ENCODE measurements at places on chromosomes 1 and 21.
A peak's percentile ranks its signal among the peaks of the same experiment; 100 is the strongest.

DNA sequence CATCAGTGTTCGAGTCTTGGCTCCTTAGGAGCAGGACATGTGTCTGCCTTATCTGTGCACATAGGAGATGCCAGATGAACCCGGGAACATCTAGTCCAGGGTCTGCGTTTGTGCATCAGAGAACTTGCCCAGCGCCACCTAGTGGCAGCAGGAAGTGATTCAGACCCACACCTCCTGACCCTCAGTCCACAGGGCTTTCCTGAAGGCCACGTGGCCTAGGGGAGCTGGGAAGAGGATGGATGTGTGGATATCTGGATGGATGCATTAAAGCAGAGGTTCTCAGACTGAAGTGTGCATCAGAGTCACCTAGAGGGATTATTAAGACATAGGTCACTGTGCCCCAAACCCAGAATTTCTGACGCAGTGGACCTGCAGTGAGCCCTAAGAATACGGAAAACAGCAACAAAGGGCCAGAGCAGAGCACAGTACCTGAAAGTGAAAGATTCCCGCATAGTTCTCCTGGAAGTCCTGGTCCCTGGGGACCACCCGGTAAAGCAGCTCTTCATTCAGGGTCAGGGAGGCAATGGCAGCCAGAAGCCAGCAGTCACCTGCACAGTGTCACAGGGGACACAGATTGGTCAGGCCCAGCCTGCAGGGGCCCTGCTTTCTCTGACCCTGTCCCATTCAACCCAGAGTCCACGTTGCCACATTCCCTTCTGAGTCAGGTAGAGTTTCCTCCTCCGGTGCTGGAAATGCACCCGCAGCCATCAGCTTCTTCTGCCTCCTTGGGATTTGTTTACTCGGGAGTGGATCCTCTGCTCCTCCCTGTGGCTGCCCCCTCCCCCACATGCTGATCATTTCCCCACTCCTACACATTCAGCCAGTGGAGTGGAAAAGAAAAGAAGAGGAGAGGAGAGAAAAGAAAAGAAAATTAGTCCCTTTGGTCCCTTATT is 37.0 kb downstream of the CAPN8 start:
- DNase-seq, result peak; percentile 8

DNA sequence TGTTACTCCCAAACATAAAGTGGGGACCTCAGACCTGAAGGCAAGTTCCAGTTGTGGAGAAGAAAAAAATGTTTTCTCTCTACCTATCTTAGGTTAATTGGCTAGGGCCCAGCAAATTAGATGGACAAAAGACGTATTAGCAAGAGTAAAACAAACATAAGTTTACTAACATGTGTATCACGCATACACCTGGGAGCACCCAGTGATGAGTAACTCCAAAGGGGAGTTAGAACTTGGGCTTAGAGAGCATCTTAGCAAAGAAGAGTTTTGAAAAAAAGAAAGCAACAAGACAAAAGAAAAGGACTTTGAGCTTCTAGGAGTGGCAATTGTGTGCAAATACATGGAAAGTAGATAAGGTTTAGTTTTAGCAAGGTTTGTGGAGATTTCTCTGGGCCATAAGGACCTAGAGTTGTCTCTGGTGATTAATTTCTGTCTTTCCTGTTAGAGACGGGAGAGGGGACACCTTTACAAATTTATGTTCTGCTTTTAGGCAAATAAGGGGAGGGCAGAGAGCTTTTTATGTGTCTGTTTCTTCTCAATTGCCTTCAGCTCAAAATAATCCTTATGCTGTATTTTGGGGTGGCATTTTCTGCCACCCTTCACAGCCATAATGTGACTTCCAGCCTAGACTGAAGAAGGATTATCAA is 76.7 kb upstream of the PTGFRN start:
- no peak for DNase-seq

DNA sequence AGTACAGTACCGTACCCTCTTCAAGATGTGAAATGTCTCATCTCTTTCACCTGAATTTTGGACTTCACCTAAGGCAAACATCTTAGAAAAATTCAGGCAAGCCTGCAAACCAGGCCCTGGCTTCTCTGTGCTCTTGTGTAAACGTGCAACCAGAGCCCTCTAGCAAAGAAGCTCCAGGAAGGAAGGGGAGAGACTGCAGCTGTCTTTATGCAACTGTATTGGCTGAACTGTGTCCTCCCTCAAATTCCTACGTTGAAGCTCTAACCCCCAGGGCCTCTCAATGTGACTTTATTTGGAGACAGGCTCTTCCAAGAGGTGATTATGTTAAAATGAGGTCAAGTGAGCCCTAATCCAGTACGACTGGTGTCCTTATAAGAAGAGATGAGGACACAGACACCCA is 60.3 kb downstream of the SLC45A1 start:
- no peak for DNase-seq

GRCh38 chr21:45481977-45482898 is 60.0 kb downstream of the SLC19A1 start:
- no peak for DNase-seq

DNA sequence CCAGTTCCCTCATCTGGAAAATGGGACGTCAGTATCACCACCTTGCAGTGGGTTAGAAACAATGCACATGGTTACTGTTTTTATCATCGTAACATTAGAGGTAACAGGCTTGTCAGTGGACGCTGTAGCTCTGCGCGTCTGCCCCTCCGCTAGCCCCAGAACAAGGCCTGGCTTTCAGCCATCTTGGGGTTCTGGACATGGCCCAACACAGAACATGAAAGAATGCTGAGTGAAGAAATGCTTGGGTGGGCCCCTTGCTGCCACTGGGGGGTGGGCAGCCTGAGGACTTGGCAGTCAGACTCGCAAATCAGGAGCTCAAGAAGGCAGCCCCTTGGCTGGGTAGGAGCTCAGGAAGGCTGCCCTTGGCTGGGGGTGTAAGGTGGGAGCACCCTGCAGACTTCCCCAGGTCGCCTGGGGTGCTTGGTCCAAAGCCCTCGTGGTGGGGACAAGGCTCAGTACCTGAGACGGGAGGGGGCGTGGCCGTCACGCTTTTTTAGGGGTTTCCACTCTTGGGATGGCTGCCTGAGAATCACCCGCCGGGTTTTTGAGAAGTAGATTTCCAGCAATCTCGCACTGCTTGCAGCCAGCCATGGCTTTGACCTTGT is 51.7 kb downstream of the SLC37A1 start:
- DNase-seq, result no peak

- no peak for DNase-seq
Measured at GRCh38 chr1:233005703-233006102, 55.3 kb downstream of the NTPCR start.
